ACHN (cell line): ENCODE measurements at places on chromosomes 16 and 17.

DNA sequence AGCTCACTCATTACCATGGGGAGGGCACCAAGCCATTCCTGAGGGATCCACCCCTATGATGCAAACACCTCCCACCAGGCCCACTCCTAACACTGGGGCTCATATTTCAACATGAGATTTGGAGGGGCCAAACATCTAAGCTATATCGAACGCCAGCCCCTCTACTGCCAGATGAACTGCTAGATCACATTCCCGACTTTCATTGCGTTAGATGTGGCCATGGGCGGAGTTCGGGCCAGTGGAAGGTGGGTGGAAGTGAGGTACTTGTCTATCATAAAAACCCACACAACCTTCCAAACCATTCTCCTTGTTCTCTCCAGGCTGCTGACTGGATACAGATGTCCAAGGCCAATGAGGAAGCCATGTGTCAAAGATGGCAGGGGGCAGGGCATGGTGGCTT, 27.0 kb upstream of the ANKRD40CL start:
- no peak for DNase-seq

- DNase-seq = no peak
Observed at GRCh38 chr17:6257336-6257735, 177.6 kb downstream of the AIPL1 start.

- DNase-seq = no peak
Observed at GRCh38 chr17:32941419-32942032, 13.6 kb downstream of the TMEM98 start.

GRCh38 chr17:40181205-40181604, 3.9 kb downstream of the RAPGEFL1 start:
- DNase-seq = no peak

DNA sequence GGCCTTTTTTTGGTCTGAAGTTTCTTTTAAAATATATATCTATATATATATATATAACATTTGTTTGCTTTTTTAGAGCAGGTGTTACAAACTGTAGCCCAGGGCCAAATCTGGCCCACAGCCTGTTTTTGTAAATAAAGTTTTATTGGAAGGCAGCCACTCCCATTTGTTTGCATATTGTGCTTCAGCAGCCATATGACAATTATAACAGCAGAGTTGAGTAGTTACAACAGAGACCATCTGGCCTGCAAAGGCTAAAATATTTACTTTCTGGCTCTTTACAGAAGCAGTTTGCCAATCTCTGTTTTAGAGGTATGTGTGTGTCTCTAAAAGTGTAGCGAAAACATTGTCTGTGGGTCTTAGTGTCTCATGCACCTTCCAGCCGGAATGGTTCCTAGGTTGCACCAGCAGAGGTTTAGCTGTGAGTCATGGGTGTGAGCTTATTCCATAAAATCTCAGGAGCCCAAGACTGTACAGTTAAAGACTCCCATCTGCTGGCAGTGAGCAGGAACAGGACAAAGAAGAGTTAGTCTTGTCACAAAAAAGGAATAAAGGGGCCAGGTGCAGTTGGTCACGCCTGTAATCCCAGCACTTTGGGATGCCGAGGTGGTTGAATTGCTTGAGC, 23.8 kb downstream of the LCMT1 start:
- peak; percentile 83 for DNase-seq

DNA sequence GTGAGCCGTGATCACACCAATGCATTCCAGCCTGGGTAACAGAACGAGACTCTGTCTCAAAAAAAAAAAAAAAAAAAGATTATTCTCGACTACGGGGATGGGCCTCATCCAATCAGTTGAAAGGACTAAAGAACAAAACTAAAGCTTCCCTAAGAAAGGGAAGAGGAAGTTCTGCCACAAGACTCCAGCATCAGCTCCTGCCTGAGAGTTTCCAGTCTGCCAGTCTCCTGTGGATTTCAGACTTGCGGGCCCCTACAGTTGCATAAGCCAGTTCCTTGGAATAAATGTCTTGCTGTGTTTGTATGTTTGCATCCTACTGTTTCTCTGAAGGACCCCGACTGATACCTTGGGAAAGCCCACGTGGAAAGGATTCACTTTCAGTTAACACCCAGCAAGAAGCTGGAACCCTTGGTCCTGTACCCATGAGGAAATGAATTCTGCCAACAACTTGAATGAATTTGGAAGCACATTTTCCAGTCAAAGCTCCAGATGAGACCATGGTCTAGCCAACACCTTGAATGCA, 26.3 kb upstream of the FZD2 start:
- no peak for DNase-seq

GRCh38 chr16:15856901-15857698, at the start of gene MYH11:
MYH11 (minus strand) TSS chr16:15857028; CDS start chr16:15838252, 18,776 bp downstream.
- no peak for DNase-seq
